ENCODE measurements at places on chromosomes 16 and 17. TPM values are rescaled to one million over a fixed set of nuclear protein-coding genes. Genes with fewer than 3 reads are reported as not detected.

DNA sequence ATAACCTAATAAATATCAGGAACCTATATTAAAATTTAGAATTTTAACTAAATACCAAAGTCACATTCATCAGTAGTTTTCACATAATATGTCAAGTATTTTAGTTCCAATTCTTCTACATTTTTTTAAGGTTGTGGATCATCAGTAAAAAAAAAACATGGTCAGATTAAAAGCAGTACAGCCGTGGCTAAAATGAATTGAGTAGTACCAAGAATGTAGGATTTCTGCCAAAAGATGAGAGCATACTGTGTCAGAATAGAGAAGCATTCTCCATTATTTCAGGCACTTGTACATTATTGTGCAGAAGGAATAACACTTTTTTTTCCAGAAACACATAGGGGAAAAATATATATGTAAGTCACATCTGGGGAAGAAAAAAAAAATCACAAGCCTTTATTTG is 1176.1 kb downstream of the CDH11 start:
- no peak overlapping the region for H3K27ac ChIP-seq
- no peaks in the 10 kb centered on the region for H3K27me3 ChIP-seq
- no peaks in the 10 kb centered on the region for H3K4me1 ChIP-seq
- no peak for DNase-seq
- H3K4me3 ChIP-seq = no peak overlapping the region
- H3K36me3 ChIP-seq = no peaks in the 10 kb centered on the region

DNA sequence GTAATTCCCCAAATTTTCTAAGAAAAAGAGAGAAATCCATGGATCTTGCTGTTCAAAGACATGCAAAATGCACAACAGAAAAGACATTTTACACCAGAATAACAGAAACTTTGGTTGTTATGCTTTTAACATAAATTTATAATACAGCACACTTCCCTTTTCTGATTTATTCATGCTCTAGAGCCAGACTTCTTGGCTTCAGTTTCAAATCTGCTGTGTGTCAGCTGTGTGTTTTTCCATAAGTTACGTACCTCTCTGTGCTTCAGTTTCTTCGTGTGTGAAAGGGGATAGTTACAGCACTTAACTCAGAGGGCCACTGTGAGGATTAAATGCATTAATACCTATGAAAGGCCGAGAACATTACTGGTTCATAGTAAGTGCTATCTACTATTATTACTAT is 6.8 kb upstream of the CCL3L1 start:
- H3K27me3 ChIP-seq = no peaks in the 10 kb centered on the region
- H3K4me3 ChIP-seq = no peak overlapping the region
- H3K36me3 ChIP-seq = no peaks in the 10 kb centered on the region

- peaks cover 2% of the 10 kb centered on the region for H3K4me1 ChIP-seq
- peak overlapping the region; percentile 38 for H3K4me3 ChIP-seq
- H3K27me3 ChIP-seq = no peaks in the 10 kb centered on the region
- peak overlapping the region; percentile 77 for H3K27ac ChIP-seq
Observed at GRCh38 chr16:1432388-1433262, 1.7 kb downstream of the PERCC1 start.

- peaks cover 24% of the 10 kb centered on the region for H3K36me3 ChIP-seq
- no peak overlapping the region for H3K4me3 ChIP-seq
- no peak for DNase-seq
- H3K27ac ChIP-seq = no peak overlapping the region
- no peaks in the 10 kb centered on the region for H3K27me3 ChIP-seq
- H3K4me1 ChIP-seq = no peaks in the 10 kb centered on the region
Observed at GRCh38 chr17:59754552-59754951, 47.1 kb downstream of the VMP1 start.

DNA sequence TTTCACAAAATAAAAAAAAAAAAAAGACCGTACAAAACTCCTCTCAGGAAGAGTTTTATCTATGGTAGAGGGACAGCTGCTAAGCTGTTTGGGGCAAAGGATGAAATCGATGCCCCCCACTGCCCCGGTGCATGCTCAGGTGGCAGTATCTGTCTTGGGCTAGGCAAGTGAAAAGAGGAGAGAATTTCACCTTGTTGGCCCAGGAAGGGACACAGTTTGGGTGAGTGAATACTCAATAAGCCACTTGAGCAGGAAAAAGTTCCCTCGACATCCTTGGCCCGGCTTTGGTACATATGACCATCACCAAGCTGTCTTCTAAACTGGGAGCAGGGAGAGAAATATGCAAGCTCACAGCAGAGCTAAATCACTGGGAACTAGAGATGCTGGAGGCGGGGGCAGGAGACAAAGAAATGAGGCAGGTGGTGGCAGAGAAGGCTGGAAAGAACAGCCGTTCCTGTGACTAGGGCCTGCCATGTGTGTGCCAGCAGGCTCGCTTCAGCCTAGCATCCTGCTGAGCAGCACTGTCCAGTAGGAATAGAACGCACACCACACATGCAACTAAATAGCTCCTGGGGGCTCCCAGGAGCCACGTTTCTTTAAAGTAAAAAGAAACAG is 8.2 kb upstream of the EIF1 start:
- no peaks in the 10 kb centered on the region for H3K27me3 ChIP-seq
- H3K27ac ChIP-seq = no peak overlapping the region
- no peaks in the 10 kb centered on the region for H3K36me3 ChIP-seq

DNA sequence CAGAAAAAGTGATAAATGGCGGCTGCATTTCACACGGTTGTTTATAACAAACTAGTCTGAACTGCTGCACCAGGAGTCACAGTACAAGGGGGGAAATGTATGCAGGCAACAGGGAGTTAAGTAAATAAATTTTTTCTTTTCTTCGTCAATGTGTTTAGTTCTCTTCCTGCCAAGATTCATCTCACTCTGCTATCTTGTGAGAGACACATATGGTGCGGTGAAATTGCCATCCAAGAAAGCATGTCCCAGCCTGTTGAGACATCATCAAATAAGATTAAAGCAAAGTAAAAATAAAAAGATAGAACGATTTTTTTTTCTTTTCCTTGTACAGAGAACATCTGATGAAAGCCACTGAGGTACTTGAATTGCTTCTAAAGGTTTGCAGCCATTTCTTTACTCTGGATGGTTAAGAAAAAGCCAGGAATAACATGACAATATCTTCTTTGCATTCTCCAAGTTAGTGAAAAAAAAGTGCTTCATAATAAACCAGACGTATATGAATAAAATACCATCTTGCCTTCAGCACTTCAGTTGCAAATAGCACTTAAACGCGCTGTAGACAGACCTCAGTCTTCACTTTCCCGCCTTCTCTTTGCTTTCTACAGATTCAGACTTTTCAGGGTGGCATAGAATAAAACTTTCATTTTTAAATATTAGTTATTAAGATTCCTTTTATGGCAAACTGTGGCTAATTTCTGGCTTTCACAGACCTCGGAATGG is 506.2 kb upstream of the ZFHX3 start:
- H3K36me3 ChIP-seq = no peaks in the 10 kb centered on the region
- no peaks in the 10 kb centered on the region for H3K27me3 ChIP-seq
- H3K27ac ChIP-seq = no peak overlapping the region

- H3K36me3 ChIP-seq = peaks cover 5% of the 10 kb centered on the region
- DNase-seq = no peak
- peak overlapping the region; percentile 88 for H3K27ac ChIP-seq
- no peaks in the 10 kb centered on the region for H3K27me3 ChIP-seq
- H3K4me1 ChIP-seq = peaks cover 47% of the 10 kb centered on the region
Observed at GRCh38 chr16:68236137-68236825, 354 bp upstream of the ESRP2 start.

DNA sequence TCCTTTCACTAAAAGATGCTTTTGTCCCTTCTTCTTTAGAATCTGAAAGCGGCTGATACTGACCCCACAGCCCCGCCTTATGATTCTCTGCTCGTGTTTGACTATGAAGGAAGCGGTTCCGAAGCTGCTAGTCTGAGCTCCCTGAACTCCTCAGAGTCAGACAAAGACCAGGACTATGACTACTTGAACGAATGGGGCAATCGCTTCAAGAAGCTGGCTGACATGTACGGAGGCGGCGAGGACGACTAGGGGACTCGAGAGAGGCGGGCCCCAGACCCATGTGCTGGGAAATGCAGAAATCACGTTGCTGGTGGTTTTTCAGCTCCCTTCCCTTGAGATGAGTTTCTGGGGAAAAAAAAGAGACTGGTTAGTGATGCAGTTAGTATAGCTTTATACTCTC is 10.1 kb upstream of the TANGO6 start:
- no peaks in the 10 kb centered on the region for H3K36me3 ChIP-seq
- DNase-seq = no peak
- no peaks in the 10 kb centered on the region for H3K4me1 ChIP-seq
- H3K27ac ChIP-seq = no peak overlapping the region

CETP gene
- 0.60 TPM for total RNA-seq

NOXO1 gene
- not detected for total RNA-seq

Data from heart right ventricle (tissue), 16 donors.